ENCODE measurements at places on chromosomes 16 and 17. TPM values are rescaled to one million over a fixed set of nuclear protein-coding genes. Genes with fewer than 3 reads are reported as not detected.

GRCh38 chr17:68292689-68293040, 1.4 kb downstream of the ARSG start:
- no peak for DNase-seq
- H3K36me3 ChIP-seq: no peaks in the 10 kb centered on the region
- H3K27me3 ChIP-seq: no peaks in the 10 kb centered on the region
- H3K27ac ChIP-seq: no peak overlapping the region

DNA sequence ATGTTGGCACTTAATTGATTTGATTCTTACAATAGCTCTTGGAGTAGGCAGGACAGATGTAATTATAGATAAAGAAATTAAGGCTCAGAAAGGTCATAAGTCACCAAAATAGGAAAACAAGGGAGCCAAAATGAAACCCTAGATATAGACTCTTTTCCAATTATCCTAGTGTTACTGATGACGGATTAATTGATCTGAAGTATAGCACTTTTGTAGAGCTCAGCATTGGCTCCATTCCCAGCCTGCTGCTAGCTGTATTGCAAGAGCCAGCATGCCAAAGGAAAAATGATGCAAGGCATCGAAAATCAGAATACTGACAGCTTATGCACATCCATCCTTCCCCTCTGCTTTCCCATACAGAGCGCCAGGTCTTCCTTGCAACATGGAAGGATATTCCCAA, 21.6 kb upstream of the RASL10B start:
- DNase-seq: no peak
- H3K36me3 ChIP-seq: peaks cover 7% of the 10 kb centered on the region
- no peaks in the 10 kb centered on the region for H3K27me3 ChIP-seq

DNA sequence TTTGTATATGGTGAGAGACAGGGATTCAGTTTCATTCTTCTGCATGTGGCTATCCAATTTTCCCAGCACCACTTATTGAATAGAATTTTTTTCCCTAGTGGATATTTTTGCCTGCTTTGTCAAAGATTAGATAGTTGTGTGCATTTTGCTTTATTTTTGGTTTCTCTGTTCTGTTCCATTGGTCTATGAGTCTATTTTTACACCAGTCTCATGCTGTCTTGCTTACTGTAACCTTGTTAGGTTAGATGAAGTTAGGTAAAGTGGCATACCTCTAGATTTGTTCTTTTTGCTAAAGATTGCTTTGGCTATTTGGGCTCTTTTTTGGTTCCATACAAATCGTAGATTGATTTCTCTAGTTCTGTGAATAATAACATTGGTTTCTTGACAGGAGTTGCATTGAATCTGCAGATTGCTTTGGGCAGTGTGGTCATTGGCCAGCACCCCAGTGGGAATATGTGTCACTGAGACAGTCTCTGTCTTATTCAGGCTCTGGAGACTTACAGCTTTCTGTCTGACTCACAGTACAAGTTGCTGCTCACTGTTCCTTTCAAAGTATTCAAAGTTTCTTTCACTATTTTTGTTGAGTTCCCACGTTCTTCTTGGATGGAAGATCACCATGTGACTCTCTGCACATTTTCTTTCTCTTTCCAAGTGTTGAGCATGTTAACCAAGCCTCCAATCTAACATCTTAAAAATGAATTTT, 709.1 kb downstream of the CDH11 start:
- H3K27me3 ChIP-seq: no peaks in the 10 kb centered on the region
- H3K4me1 ChIP-seq: peaks cover 4% of the 10 kb centered on the region
- H3K27ac ChIP-seq: no peak overlapping the region
- H3K4me3 ChIP-seq: no peak overlapping the region

GRCh38 chr17:73645050-73645871, 1.0 kb upstream of the SDK2 start:
- no peak for DNase-seq
- no peaks in the 10 kb centered on the region for H3K4me1 ChIP-seq
- no peak overlapping the region for H3K4me3 ChIP-seq
- H3K36me3 ChIP-seq: no peaks in the 10 kb centered on the region
- peaks cover 14% of the 10 kb centered on the region for H3K27me3 ChIP-seq

Gene ODAD4
- 0.60 TPM for total RNA-seq

Gene CCL1
- not detected for total RNA-seq

Gene SEPTIN1
- total RNA-seq: 1.2 TPM

Gene PIRT
- total RNA-seq: not detected
